ENCODE measurements at places on chromosomes 13 and 19.

GRCh38 chr19:3113100-3114017 is 19.2 kb downstream of the GNA11 start:
- no peak for DNase-seq

GRCh38 chr13:98217597-98217996 is 40.5 kb upstream of the RNF113B start:
- no peak for DNase-seq

- no peak for DNase-seq
Measured at GRCh38 chr13:107104631-107105030, 536.7 kb upstream of the ARGLU1 start.

DNA sequence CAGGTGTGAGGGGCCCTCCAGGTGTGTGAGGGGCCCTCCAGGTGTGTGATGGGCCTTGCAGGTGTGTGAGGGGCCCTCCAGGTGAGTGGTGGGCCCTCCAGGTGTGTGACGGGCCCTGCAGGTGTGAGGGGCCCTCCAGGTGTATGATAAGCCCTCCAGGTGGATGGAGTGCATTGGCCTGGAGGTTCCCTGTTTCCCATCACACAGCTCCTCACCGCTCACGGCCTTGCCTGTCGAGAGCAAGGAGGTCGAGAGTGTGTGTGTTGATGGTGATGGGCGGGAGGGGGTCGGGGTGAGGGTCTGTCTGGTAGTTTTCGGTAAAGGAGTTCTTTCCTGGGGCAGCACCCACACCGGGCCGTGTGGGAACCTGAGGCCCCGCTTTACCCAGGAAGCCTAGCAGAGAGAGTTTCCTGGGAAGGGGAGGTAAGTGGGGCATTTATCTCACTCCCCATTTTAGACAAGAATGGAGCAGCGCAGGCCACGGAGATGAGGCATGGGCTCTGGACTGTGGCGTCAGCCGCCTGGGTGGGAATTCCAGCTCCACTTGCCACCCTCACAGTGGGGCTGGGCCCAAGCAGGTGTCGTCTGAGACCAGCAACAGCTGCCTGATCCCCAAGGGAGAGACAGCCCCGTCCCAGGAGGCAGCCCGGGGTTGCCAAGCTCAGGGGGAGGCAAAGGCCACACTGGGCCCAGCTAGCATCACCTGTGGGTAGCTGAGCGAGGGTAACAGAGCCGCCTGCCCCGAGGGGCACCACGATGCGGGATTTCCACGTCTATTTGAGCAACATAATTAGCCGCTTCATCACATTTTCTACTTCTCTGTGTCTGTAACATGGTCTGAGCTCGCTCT is 10.9 kb upstream of the GAS6 start:
- no peak for DNase-seq

GRCh38 chr13:43804461-43805070 is 17.8 kb upstream of the ENOX1 start:
- DNase-seq: peak; percentile 22

- DNase-seq: no peak
Measured at GRCh38 chr13:50700664-50701305, 142.7 kb downstream of the DLEU7 start.

DNA sequence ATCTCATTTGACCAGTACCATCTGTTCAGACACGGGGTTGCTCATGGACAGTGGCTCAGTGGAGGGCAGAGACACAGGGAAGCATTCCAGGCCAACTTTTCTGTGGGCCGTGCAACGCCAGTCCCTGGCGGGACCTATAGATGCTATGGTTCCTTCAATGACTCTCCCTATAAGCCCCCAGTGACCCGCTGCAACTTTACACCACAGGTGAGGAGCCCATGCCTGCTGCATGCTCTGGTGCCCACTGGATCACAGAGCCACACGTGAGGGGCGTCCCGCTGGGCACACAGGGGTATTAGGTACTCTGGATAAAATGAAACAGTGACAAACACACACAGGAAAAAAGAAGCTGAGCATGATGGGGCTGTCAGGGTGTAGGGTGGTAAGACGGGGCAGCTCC is 34.3 kb downstream of the LAIR2 start:
- DNase-seq: no peak

- no peak for DNase-seq
Measured at GRCh38 chr13:26445092-26445491, 112.4 kb upstream of the WASF3 start.

GRCh38 chr13:47409778-47410177 is 512.9 kb upstream of the HTR2A start:
- DNase-seq: no peak

GRCh38 chr13:30584051-30584731 is 33.5 kb upstream of the USPL1 start:
- DNase-seq: no peak

DNA sequence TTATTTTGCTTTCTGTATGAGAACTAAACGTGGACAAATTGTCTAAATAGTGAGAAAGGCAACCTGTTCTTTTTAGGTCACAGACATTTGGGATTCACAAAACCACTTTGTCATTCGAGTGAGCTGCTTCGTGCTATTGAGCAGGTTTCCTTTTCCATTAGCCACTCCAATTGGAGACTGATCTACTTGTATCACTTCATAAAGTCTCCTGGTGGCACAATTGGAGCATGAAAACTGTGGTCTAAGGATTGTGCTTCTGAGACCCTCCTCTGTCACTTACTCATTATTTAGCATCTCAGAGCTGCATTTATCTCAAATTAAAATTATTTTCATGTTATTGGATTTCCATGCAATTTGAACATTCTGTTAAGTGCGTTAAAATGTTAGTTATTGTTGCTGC is 397.7 kb downstream of the TDRD3 start:
- DNase-seq: no peak

- no peak for DNase-seq
Measured at GRCh38 chr13:106369858-106370257, 165.6 kb downstream of the EFNB2 start.

GRCh38 chr19:40394816-40395210 is 4.8 kb upstream of the HIPK4 start:
- DNase-seq: no peak

- DNase-seq: no peak
Measured at GRCh38 chr19:46296722-46297461, at the start of gene HIF3A. HIF3A (plus strand) TSS chr19:46297042; CDS start chr19:46297077, 35 bp downstream.

GRCh38 chr19:19224852-19225494 is 13.2 kb downstream of the NCAN start:
- DNase-seq: peak; percentile 76

DNA sequence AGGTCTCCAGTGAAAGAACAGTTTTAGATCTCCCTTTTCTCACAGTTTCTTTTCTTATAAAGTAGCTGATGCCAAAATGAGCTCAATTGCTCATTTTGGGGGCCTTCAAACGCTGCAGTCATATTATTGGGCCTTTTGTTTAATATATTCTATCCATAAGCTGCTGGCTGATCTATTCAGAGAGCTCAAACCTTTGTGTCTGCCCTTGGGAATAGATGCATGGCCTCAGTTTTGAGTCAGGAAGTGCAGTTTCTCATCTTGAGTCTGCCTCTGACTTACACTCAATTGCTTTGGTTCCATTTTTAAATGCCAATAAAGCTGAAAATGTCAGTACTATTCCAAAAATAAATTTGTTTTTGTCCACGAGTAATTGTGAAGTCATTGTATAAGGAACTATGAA is 468.9 kb downstream of the KLF12 start:
- no peak for DNase-seq

GRCh38 chr13:82947191-82947621 is 935.1 kb downstream of the SLITRK1 start:
- no peak for DNase-seq

DNA sequence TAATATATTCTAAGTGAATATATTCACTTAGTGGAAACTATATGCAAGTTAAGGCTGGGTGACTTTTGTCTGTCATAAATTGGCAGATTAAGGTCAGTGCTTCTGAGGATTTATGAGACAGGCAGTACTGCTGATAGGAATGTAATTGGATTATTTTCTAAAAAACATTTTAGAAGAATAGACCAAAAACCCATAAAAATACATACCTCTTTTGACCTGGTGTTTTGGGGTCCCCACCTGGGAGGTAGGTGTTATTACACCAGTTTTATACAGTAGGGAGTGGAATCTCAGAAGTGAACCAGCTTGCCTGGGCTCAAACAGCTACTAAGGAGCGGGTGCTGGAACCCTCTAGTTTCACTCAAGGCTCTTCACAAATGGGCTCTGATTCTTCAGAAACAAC is 25.3 kb downstream of the COG3 start:
- DNase-seq: no peak

- DNase-seq: no peak
Measured at GRCh38 chr13:98528663-98529064, 48.2 kb downstream of the STK24 start.

DNA sequence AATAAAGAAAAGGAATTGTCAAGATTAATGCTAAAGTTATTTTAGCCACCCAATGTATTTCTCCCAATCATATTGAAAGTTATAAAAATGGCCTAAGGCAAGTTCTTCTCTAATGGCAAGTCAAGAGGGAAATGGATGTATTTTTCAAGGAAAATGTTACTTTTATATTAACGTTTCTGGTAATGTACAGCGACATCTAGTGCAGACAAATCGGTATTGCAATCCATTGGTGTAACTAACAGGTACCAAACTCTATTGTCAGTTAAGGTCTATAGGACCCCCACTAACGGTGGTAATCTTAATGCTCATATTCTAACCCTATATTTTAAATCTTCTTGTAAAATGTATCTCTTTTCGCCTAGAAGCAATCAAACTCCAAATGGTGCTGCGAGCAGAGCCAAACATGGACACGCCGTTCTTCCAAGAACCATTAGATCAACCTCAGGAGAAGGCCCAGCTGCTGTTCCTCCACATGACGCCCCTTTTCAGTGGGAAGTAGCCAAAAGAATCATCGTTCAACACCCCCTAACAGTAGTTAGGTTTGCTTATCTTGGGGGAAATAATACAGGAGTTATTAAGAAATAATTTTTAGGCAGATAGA is 98.5 kb upstream of the PABPC3 start:
- DNase-seq: no peak

DNA sequence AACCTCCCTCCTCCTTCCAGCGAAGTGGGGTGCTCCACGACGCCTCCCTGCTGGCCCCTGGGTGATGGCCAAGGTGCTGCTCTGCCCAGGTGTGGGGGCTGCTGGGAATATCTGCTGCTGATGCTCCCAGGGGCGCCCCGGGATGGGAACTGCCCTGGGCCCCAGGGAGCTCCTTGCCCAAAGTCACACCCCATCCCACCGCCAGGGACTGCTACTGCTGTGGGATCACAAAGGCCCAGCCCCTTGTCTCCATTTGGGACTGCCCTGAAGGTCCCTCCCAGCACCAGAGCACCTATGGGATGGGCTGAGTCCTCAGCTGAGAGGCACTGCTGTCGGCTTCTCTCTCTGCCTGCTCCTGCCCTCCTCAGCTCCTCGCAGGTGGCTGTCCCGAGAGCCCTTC is 19.0 kb downstream of the CHST8 start:
- no peak for DNase-seq

GRCh38 chr19:29421196-29421545 is 104.6 kb upstream of the VSTM2B start:
- no peak for DNase-seq

DNA sequence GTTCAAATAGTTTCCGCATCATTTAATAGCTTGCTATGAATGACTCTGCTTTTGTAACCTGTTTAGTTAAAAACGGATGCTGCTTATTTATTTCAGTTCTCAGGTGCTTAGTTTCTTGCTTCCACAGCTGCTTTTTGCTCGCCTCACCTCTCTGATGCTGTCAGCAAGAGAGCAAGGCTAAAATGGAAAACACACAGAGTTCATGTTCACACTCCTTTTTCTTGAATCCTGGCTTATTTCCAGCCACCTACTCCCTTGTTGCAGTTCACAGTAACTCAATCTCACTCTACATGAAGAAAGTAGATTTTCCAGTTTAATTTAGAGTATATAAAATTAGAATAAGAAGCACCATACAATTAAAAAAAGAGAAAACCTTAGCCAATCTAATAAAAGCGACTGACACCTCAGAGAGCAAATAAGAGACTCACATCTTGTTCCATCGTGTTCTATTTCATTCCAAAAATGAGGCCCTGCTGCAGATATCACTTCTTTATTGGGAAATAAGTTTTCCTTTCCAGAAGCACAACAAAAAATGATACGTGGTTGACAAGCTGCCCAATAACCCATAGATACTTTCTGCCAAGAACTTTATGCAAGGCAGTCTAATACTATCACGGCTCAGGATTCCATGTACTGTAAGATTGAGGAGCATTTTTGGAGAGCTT is 326.1 kb upstream of the SLITRK1 start:
- DNase-seq: no peak

DNA sequence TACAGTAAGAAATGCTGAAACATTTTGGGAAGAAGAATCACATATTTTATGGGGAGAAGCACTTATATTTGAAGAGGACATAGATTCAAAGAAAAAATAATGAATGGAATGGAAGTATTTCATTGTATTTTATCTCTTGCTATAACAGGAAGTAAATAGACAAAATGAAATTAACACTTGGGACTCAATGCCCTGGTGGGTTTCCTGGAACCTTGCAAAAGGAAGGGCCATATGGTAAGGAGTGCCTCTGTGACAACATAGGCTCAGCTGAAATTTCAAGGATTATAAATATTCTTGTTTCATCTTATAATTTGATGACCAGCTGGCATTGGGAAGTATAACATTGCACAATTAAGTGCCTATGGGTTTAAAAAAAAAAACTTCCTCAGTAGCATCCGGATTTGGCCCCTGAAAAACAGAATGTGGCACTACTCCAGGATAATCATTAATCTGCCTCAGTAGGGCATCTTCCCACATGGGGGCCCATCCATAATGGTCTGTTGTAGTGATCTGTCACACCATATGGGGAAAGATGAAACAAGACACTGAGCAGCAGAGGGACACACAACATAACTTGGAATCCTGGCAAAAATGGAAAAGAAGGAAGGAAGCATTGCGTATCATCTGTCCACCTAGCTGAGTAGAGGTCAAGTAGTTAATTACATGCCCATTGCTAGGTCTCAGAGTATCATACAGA is 321.6 kb downstream of the NDFIP2 start:
- DNase-seq: no peak

GRCh38 chr13:109707044-109707741 is 79.2 kb downstream of the IRS2 start:
- DNase-seq: no peak

DNA sequence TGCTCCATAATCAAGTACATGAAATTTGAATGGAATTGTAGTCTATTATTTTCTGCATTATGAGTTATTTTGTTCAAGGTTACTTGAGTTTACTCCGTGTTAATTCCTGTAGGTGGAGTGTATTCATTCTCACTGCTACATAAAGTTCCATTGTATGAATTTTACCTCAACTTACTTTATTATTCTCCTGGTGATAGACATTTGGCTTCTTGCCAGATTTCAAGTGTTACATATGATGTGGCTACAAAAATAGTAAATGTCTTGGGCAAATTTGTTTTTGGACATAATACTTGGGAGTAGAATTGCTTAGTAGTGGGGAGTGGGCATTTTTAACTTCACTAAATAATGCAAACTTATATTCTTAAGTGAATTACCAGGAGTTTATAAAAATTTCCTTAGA is 328.9 kb downstream of the SHISA2 start:
- DNase-seq: no peak

GRCh38 chr19:22446605-22447004 is 24.5 kb upstream of the ZNF98 start:
- DNase-seq: no peak

- no peak for DNase-seq
Measured at GRCh38 chr19:17058236-17058635, 17.0 kb downstream of the HAUS8 start.

GRCh38 chr13:36158611-36159010 is 27.4 kb upstream of the DCLK1 start:
- DNase-seq: no peak
